ENCODE measurements at places on chromosomes 11 and 22.
A peak's percentile ranks its signal among the peaks of the same experiment; 100 is the strongest.

GRCh38 chr11:131522851-131523250 is 152.4 kb downstream of the NTM start:
- DNase-seq = no peak

DNA sequence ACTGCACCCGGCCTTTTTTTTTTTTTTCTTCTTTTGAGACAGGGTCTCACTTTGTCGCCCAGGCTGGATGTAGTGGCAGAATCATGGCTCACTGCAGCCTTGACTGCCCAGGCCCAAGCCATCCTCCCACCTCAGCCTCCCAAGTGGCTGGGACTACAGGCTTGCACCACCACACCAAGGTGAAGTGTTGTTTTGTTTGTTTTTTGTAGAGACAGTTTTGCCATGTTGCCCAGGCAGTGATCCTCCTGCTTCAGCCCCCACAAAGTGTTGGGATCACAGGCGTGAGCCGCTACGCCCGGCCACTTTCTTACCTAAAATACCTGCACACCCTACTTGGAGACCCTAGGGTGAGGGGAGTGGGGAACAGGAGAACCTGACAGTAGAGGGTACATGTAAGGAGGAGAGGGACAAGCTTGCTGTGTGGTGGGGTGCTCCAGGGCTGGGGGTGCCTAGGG is 4.5 kb upstream of the AIFM3 start:
- no peak for DNase-seq

- no peak for DNase-seq
These were observed 57.4 kb upstream of the PARVA start for GRCh38 chr11:12319988-12320387.

DNA sequence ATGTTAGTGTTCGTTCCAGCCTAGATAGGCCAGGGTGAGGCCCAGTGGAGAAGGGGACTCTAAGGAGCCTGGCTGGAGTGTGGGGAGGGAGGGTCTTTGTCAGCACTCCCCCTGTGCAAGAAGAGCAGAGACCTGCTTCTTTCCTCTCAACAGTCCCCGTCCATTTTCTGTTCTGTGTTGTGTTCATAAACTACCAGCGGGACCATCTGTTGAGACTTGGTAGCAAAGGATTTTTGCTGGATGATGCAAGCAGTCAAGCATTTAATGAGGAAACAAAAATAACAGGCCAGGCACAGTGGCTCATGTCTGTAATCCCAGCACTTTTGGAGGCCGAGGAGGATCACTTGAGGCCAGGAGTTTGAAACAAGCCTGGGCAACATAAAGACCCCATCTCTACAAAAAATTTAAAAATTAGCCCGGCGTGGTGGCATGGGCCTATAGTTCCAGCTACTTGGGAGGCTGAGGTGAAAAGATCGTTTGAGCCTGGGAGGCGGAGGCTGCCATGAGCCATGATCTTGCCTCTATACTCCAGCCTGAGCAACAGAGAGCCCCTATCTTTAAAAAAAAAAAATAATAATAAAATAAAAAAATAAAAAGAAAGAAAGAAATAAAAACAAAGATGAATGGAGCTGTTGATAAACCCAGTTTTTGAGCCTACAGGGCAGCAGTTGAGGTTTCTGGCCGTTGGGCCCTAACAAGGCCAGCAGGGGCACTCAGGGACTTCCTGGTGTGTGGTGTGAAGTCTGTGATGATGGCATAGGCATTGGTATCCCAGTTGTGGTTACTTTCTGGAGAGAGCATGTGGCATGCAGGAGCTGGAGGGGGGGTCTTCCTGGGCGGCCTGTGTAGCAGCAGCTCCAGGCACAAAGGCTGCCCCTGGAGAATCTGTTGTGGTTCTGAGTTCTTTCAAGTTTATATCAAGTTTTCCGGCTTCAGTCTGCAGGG is 1.7 kb upstream of the TXNRD2 start:
- DNase-seq = peak; percentile 83

DNA sequence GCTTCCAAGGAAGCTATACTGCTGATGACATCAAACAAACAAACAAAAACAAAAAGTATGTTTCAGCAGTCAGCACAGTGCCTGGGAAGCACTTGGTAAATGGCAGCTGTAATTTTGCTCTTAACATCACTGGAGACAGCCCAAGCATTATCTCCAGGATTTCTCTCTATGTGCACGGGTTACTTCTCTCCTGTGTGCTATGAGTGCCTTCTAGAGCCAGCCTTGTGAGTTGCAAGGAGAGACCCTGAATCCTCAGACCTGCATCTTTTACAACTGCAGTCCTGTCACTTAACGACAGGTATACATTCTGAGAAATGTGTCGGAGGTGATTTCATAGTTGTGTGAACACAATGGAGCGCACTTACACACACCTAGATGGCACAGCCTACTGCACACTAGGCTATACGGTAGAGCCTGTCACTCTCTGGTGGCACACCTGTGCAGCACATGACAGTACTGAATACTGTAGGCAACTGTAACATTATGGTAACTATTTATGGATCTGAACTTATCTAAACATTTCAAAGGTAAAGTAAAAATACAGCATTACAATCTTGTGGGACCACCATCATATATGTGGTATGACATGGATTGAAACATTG is 662.5 kb upstream of the B3GAT1 start:
- peak; percentile 6 for DNase-seq

GRCh38 chr11:45305874-45306623 is 19.9 kb upstream of the SYT13 start:
- no peak for DNase-seq

- no peak for DNase-seq
These were observed 22.3 kb upstream of the A4GALT start for GRCh38 chr22:42742940-42743339.

DNA sequence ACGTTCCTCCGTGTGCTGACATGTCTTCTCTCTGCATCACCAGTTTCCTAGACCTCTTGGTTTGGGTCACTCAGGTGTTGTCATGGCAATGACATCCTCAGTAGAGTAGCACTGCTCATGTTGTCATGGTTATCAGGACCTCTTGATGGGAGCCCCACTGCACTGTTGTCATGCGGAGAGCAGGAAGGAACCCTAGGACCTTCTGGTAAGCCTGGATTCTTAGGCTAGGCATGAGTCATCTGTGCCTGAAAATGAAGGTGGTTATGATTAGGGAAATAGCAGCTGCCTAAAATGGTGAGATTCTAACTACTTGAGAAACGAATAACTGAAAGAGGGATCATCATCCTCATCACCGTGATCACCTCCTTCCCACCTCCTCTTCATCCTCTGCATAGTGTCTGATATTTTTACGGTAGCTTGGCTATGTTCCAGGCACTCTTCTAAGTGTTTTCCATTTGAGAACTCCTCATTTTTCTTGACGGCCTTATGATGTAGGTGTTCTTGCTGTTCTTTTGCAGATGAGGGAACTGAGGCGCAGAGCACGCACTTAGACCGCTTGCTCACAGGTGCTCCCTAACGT is 858.4 kb downstream of the NTM start:
- no peak for DNase-seq

- DNase-seq = no peak
These were observed 9.5 kb downstream of the TTC28 start for GRCh38 chr22:28670161-28670560.

GRCh38 chr11:111269146-111269868 is 23.8 kb downstream of the POU2AF2 start:
- no peak for DNase-seq

GRCh38 chr22:23270212-23270733 is 90.0 kb downstream of the BCR start:
- DNase-seq = peak; percentile 13

DNA sequence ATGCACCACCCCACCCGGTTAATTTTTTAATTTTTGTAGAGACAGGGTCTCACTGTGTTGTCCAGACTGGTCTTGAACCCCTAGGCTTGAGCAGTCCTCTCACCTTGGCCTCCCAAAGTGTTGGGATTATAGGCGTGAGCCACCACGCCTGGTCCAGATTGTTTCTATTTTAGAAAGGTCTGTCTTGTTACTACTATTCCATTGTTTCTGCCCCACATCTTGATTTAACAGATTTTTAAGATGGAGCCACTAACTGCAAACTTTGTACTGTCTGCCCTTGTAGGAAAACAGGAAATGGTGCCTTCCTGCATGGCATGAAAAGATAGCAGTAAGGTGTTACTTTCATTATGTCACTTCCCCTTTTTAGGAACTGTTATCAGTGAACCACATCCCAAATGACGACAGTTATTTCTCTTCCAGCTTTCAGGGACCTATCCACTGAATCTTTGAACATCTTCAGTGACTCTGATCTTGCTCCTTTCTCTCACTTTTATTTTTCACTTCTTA is 23.2 kb downstream of the TAF1D start:
- no peak for DNase-seq

DNA sequence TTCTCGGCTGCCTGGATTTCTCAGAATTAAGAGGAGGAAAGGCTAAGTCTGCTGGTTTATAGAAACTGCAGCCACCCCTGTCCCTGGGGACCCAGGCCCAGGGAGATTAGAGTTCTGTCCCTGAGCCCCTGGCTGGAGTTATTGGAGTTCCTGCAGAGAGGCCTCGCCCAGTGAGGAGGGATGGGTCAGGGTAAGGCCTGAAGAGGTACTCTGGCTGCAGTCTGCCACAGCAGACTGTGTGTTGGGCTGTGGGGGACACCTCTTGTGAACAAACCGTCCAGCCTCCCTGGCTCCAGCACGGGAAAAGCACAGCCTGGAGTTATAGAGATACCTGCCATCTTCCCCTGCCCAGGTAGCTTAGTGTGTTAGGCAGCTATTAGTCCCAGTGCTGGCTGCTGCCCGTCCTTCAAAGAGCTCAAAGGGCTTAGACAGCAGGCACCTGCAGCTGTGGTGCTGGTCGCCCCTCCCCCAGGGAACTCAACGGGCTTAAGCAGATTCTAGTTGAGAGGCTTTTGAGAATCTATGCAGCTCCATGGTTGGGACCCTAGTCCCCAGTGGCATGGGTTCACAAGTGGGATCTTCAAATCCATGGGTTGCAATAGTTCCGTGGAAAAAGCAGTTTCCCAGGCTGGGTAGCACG is 36.6 kb upstream of the MUC15 start:
- peak; percentile 59 for DNase-seq

GRCh38 chr11:83259559-83259958 is 26.6 kb downstream of the CCDC90B start:
- DNase-seq = no peak

DNA sequence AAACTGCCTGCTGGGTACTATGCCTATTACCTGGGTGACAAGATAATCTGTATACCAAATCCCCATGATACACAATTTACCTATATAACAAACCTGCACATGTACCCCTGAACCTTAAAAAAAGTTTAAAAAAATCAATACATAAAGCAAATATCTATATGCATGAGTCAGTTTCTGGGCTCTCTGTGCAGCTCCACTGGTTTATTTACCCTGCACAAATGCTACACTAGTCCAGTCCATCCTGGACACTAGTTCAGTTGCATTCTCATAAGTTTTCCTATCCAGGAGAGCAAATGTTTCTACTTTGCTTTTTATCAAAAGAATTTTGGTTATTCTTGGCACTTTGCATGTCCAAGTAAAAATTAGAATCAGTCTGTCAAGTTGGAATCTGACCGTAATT is 99.8 kb upstream of the OLFML1 start:
- DNase-seq = no peak

DNA sequence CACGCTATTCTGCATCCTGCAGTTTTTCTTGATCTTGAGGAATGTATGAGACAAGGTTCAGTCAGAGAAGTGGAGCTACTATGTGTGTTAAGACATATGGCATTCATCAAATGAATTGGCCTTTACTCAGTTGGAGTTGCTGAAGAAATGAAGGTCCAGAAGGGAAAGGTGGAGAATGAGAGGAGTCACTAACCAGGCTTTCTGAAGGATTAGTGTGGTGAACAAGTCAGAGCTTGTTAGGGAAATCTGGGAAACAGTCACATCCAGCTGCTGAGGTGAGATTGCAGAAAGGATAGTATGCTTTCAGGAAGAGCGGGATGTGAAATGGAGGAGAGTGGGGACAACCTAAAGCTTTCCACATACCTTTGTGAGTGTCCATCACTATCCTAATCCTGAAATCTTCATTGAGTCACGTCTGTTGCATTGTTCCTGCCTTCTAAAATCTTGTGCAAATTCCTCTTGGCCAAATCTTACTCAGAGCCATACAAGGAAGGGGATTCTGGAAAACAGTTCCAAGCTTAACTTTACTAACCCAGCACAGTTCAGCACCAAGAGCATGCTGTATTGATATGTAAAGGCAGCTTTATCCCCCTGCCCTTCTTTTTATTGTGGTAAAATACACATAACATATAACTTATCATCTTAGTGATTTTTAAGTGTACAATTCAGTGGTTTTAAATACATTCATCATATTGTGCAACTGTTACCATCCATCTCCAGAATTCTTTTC is 11.4 kb upstream of the PITPNB start:
- DNase-seq = no peak

- no peak for DNase-seq
These were observed 59.0 kb downstream of the SIK3 start for GRCh38 chr11:117039270-117039669.

DNA sequence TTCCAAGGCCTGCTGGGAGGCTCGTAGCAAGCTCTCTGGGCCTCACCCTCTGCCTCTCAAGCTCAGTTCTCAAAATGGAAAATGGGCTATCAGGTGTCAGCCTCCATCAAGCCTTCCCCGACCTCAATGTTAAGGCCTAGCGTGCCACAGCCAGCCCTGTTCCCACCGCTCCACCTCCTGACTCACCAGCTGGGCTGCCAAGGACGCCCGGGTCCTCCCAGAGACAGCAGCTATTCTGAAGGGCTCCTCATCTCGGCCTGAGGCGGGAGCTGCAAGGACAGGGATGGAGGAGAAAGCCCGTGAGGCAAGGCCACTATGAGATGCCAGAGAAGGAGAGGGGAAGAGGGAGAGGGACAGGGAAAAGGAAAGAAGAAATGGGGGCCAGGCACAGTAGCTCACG is 19.9 kb downstream of the ARAP1 start:
- no peak for DNase-seq

GRCh38 chr11:17629113-17629512 is 82.1 kb downstream of the OTOG start:
- no peak for DNase-seq

DNA sequence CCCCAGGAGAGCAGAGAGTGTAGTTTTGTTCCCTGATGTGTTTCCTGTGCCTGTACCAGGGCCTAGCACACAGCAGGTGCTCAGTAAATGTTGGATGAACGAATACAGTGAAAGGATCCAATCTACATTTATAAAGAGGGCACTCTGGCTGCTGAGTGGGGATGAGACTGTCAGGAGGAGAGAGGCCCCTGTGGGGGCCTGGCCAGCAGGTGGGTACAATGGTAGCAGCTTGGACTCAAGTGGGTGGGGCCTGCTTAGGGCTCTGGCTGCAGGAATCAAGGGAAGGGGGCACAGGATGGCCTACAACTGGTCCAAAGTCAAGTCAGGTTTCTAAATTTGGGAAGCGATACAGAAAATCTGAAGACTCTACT is 156.6 kb upstream of the GRK3 start:
- DNase-seq = peak; percentile 27

Data from NCI-H524 (cell line).